Fibroblast of the aortic adventitia (primary cell): ENCODE measurements at places on chromosomes 4 and X. TPM values are rescaled to one million over a fixed set of nuclear protein-coding genes. Genes with fewer than 3 reads are reported as not detected.
A peak's percentile ranks its signal among the peaks of the same experiment; 100 is the strongest.

DNA sequence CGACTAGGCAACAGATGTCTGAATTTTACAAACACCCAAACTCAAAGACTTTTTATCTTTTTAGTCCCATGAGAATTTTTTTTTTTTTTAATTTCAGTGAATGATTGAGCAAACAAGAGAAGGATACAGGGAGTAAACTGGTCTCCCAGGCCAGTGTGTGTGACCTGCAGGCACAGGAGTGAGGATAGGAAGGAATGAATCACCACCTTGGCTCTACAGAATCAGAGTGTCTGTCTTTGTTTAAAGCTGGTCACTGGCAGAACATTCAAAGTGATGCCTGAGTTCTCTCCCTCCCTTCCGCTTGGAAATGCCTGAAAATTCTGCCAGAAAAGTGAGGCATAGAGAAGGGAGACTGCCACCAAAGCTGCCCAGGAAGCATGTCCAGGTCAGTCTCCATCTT, 69.5 kb downstream of the PARM1 start:
- no peak for DNase-seq

GRCh38 chr4:24743206-24743605, 52.2 kb upstream of the SOD3 start:
- DNase-seq: no peak

DNA sequence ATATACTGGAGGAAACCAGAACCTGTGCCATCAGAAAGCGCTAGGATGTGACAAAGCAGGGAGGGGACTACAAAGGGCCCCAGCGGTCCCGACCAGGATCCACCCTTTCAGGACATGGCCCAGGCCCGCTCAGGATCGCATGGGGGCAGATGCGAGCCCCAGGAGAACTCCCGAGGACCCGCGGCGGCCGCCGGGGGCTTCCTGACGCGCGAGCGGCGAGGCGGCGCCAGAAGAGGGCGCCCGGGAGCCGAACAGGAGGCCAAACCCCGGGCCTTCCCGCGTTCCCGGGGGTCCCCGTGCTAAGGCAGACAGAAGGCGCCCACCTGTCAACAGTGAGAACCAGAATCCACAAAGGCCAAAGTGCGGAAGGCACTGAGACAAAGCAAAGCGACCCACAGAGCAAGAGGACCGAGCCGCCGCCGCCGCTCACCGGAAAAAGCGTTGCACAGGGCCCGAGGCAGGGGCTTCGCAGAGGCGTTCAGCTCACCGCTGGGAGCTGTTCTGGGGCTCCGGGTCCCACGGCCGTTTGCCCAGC, 7.3 kb upstream of the OPN1LW start:
- peak; percentile 16 for DNase-seq

GRCh38 chr4:124666496-124666895, 46.0 kb downstream of the ANKRD50 start:
- no peak for DNase-seq

DNA sequence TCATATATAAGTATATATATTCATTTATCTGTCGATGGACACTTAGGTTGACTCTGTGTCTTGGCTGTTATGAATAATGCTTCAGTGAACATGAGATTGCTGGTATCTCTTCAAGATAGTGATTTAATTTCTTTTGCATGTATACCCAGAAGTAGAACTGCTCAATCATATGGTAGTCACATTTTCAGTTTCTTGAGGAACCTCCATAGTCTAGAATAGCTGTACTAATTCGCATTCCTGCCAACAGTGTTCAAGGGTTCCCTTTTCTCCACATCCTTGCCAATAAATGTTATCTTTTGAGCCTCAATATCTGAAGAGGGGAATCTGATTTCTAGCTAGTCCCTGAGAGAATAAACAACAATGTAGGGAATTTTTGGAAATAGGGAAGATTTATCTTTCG, 32.4 kb upstream of the CCNG2 start:
- DNase-seq: no peak

DNA sequence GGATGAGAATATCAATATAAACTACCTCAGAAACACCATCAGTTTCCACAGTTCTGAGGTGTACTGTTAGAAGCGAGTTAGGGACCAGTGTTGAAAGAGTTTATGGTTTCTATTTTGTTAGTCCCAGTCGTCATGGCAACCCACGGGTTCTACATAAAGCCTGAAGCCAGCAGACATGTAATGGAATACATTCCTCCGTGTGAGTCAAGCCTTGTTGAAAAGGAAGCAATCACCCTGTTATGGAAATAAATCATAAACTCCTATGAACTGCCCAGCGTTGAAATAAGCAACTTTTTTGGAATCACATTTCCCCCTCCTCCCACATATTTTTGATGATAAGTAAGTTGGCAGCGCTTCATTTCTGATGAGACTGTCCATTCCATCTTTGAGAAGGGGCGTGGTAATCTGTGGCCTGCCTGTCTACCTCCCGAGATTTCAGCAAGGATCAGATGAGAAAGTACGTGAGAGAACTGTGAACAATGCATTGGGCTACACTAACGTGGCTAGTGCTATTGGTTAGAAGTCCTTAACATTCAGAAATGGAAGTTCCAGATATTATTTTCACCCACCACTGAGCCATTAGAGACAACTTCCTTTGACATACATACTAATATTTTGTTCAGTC, 40.4 kb upstream of the PDHA1 start:
- peak; percentile 78 for DNase-seq

DNA sequence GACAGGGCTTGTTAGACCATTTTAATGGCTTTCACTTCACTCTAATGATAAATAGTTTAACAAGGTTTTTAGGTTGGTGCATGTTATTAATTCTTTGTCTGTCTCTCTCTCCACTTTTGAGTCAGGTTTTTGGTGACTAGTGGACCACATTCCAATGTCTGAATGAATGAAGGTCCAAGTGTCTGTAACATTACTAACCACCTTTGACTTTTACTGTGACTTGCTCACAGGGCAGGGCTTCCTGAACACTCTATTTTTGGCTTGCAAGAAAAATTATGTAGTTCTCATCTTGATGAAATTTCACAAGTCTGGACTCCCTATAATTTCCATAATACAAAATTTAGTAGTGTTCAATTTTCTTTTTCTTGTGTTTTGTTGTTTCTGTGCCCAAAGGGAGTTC, 78.9 kb upstream of the BMPR1B start:
- DNase-seq: peak; percentile 45

DNA sequence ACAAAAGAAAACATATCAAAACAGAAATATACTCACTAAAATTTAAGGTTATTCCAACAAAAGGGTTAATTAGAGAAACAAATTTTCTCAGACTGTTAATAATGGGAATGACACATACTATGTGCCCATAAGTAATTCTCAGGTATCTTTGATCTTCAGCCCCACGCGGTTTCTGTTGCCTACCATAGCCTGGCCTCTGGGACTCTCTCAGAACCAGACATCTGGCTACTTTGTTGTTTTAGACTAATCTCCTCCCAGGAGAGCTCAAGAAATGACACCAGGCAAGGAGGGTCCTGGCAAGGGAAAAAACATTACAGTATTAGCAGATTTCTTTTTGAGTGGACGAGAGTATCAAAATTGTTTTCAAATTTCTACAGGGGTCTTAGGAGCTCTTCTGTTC, 43.7 kb downstream of the SLC10A7 start:
- DNase-seq: no peak

DNA sequence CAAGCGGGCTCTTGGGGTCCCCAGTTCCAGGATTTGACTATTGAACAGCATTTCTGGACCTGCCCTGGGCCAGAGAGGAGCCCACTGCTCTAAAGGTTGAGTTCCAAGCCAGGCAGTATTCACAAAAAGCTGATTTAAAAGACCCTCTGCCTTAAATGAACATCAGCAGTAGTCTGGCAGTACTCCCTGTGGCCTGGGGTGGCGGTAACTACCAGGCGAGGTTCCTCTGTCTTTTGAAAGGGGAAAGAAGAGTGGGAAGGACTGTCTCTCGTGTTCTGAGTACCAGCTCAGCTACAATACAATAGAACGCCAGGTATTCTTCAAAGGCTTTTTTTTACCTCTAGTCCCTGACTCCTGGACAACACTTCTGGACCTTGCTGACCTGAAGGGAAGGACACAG, 456.4 kb upstream of the TEX13C start:
- no peak for DNase-seq

GRCh38 chr4:138598226-138598625, 356.1 kb upstream of the SLC7A11 start:
- no peak for DNase-seq

DNA sequence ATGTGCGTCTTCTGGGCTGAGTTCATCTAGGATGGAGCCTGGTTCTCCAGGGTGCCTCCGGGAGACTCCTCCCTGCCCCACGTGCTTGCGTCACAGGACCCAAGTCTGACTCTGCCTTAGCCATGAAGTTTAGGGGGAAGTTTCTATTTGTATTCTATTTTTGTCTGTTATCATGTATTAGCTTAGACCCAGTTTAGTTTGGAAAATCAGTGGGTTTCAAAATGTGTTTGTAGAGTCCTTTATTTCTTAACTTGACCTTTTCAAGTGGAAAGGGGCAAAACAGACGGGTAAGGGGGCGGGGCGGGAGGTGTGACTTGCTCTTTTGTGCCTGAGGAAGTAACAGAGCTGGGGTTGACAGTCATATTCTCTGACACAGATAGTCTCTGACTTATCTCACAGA, 86.0 kb downstream of the HTT start:
- DNase-seq: no peak

DNA sequence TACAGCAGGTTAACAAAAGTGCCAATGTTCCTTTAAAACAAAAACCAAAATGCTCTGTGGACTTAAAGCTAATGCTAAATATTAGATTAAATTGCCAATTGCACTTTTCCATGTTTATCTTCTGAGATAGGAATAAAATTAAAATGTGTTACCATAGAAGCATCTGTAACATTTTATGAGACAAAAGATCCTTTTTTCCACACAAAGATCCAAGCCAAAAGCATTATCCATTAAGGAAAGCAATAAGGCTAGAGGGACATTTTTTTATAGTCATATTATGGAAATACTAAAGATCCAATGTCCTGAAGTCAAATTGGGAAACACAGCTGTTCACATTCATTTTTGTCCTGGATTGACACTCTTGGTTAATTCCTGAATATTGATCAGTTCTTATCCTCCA, 73.6 kb downstream of the PALLD start:
- DNase-seq: no peak

DNA sequence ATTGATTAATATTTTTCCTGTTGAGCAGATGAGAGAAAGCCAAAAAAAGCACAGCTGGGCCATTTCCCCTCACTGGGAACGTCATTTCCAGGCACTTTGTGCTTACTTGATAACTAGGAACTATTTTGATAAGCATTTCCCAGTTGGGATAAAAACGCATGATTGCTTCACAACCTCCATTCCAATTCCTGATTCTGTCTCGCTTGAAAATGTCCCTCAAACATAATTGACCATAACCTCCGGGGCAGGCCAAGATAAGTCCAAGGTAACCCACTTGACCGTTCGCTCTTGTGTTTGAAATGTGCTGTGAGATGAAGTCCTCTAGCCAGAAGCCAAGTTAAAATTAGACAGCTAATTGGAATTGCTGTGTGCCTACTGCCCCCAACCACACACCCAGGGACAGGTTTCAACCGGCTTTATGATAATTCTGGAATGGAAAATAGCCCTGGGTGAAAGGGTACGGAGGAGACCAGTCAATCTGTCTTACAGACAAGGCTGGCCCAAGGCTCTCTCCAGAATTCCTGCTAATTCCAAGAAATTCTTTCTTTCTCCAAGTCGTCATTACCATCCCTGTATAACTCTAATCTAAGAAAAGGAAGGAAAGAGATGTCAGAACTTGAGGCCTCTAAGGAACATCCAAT, 137.1 kb downstream of the MID1 start:
- DNase-seq: peak; percentile 83

DNA sequence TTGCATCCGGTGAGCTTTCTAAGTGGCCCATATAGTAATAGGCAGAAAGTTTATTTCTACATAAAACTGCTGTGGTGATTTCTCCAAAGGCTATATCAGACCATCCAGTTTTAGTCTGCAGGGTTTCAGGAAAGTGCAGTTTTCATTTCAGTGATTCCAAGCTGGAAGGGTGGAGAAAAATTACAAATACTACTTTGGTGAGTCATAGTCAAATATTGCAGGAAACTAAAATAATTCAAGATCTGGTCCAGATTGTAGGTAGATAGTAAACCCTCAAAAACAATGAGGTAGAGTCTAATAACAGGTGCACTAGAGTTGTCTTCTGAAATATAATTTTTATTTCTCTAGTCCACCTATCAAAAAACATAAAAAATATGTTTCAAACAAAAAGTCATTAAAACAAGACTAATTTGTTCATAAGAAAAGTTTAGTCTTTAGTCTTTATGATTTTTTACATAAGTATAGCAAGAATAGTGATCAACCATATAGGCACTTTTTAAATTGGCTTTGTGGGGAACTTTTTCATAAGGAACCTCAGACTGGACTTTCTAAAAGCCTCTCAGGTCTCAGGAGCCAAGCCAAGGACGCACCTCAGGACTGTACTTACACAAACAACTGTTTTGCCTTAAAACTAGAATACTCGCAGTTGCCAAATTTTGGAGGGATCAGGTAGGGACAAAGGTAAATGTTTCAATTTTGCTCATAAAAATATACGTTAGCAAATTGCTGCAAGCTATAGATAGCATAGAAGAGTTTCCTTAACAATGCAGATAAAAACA, 101.8 kb upstream of the TLR3 start:
- DNase-seq: peak; percentile 44

- DNase-seq: no peak
Observed at GRCh38 chr4:101762025-101762424, 28.5 kb upstream of the BANK1 start.

DNA sequence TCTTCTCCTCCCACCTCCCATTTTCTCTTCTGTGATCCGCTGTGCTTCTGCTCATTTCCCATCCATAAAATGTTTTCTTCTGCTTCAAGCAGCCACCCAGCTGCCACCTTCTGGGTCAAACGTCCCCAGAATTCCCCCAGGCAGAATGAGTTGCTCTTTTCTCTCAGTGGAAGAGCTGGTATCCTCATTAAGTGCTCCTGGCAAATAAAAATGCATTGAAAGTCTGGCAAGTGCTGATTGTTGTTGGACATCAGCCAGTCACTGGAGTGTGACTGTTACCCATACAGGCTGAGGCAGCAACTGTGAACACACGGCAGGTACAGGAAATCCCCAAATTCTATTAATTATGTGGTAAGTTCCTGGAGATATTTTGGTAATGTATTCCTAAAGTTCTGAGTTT, 52.6 kb downstream of the LIMCH1 start:
- no peak for DNase-seq

DNA sequence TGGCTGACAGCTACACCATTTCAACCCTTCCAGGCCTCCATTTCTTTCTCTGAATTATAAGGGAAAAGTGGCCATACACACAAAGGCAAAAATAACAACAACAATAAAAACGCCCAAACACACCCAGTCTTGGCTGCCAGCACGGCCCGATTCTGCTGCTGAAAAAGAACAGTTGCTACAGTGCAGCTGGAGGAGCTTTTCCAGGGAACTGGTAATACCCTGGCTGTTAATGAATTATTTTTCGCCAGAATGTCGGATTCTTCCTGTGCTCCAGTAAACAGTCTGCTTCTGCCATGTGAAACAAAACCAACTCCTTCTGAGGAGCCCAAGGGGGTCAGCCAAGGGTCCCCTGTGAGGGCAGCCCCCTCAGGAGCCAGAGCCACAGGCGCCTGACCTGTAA, 6.6 kb downstream of the RAI2 start:
- DNase-seq: no peak

GRCh38 chrX:16480049-16480448, 169.9 kb upstream of the S100G start:
- DNase-seq: no peak

Gene MAGEC1
- total RNA-seq: not detected in 2 replicates

Gene P2RY10
- not detected in 2 replicates for total RNA-seq

Gene IL1RAPL1
- total RNA-seq: 6.0 and 7.1 TPM in 2 replicates

Gene SHROOM2
- total RNA-seq: 0.16 TPM in 1 of 2 replicates, not detected in the other

Gene PASD1
- total RNA-seq: not detected in 2 replicates

Gene XKRX
- 0.36 TPM in 1 of 2 replicates, not detected in the other for total RNA-seq

Gene MSL3
- 29.4 and 35.2 TPM in 2 replicates for total RNA-seq

Gene GYPB
- total RNA-seq: not detected in 2 replicates

Gene KLHL4
- total RNA-seq: 5.0 and 10.0 TPM in 2 replicates
